ENCODE measurements at places on chromosomes 2 and 18.

DNA sequence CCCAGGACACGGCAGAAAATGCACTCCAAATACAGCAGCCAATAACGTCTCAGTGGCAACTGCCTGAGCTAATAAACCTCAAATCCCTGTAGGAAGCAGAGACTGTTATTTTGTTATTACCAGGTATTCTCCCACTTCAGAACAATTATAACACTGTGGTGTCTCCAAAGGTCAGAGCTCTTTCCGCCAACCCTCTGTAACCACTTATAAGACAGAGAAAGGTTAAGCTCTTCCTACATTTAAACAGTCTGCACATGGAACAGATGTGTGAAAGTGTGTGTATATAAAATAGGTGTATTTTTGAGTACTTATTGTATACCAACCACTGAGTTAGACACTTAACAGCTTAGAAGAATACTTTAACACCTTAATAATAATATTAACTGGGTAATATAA, 64.1 kb downstream of the FBXO15 start:
- no peak for DNase-seq

GRCh38 chr18:46061796-46062195, 10.3 kb downstream of the PSTPIP2 start:
- no peak for DNase-seq

GRCh38 chr18:43720041-43720440, 442.8 kb upstream of the SYT4 start:
- DNase-seq, result no peak

GRCh38 chr2:147017951-147018645, 826.7 kb upstream of the ACVR2A start:
- no peak for DNase-seq

DNA sequence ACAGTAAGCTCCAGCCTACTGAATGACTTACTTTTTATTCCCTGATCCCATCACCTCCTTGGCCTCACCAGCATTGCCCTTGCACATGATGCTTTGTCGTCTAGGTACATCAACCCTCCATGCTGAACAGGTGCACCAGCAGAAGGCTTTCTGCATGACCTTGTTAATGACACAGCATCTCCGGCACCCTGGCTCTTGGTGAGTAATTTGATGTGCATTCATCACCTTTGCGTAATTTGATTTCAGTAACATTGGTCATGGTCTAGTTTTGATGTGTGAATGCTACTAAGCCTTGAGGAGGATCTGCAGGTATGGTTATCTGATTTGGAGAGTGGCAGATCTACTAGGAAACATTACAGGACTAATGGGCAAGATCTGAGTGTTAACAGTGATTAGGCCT, 103.6 kb downstream of the STK39 start:
- DNase-seq, result no peak

DNA sequence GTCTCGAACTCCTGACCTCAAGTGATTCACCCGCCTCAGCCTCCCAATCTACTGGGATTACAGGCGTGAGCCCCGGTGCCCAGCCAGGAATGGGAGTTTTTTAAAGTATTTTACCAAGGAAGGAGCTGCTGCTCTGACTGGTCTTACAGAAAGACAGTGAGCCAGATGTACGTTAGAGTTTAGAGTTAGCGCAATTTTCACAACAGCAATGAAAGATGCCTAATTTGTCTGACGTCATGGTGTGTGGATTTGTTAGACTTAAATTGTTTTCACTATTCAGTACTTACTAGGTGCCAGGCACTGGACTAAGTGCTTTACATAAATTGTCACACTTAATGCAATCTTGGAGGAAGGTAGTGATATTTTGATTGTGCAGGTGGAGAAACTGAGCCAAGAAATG, 12.4 kb upstream of the RPL37A start:
- DNase-seq, result no peak

- no peak for DNase-seq
These were observed 252.8 kb downstream of the MREG start for GRCh38 chr2:215760557-215760956.

DNA sequence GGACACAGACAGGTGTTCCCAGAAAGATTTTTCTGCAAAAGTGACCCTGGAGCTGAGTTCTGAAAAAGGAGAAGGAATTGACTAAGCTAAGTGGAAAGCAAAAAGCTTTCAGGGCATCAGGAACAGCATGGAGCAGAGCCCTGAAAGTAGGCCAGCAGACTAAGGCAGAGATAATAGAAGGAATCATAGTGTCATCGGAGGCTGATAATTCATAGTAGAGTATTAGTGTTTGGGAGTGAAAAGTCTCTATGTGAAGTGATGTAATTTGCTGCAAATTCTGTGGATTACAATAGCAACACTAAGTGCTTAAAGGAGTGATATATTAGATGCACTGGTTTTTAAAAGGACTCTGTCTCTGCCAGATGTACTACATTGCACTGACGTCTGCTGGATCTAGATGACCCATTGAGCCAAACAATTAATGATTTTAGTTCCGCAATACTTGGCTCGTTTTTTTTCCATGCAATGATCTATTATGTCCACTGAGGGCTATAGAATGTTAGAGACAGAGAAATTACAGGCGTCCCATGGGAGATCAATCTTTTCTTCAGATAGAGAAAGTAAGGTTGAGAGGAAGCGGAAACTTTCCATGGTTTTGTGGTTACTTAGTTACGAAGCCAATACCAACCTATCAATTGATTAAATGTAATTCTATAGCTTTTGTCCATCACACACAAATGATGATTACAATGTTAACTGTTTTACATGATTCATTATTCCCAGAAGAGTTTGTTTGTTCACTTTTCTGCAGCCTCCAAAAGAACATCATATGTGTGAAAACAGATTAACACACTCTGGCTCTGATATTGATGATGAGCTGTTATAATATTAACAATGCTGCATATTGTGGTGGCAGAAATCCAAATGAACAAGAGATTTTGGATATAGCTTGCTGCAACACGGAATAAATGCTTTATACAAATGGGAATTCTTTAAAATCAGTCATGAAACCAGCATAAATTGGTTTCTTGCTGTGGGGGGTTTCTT, 143.7 kb downstream of the MC4R start:
- DNase-seq, result no peak

DNA sequence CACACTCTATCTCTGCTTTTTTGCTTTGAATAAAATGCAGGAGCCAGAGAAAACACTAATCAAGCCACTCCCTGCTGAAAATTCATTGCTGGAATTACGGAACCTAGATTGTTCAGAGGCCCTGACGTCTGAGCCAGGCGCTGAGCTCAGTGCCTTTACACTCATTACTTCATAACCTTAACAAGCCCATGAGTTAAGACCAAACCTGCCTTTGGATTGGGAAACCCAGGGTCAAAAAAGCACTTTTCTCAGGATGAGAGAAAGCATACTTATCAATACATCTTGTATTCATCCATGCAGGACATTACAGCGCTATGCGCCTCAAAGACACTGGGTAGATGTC, 762 bp downstream of the INO80C start:
- DNase-seq, result no peak

DNA sequence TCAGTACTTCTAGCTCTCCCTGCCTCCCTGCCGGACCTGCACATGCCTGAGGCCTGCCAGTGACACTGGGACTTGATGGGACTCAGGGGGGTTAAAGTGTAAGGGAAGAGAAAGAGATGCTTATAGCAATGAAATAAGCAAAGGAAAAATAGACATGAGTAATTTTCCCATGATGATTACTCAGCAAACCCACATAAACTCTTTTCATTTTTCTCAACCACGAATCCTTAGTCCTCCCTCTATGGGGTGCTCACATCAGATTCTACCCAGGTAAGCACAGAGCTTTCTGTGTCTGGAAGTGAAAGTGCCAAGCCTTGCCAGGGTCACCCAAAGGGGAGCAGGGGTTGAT, 44.8 kb upstream of the ANKRD62 start:
- no peak for DNase-seq

DNA sequence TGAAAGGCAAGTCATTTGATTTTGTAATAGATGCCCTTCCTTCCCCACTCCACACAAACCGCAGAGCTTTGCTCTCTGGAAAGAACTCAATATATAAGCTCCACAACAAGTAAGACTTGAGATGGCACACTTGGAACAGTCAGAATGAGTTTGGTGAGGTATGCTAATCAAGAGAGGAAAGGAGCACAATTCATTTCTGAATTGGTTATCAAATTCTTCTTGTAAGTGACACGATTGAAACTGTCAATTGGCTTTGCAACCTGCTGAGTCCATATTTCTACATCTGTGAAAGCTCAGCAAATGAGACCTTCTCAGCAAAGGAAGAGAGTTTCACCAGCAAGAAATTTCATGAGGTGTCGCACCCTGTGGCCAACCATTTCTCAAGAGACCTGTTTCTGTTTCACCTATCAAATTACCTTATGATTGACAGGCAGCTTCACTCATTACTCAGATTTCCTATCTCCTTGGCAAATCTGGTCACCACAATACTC, 19.1 kb downstream of the CTLA4 start:
- no peak for DNase-seq

DNA sequence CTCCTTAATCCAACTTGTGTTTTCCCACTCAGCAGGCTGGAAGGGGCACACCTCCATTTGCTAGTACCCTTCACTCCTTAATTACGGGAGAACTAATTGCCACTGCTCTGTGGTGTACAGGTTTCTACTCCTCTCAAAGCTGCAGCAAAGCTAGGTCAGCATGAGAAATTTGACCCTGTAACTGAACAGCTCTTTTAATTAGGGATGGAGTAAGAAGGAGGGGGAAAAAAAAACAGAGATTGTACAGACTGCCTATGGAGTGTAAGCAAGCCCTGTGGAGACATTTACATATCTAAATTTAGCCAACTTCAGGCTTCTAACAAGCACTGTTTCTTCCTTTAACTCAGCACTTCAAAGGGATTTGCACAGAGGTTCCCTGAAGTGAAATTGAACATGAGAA, 629.7 kb upstream of the SETBP1 start:
- no peak for DNase-seq

DNA sequence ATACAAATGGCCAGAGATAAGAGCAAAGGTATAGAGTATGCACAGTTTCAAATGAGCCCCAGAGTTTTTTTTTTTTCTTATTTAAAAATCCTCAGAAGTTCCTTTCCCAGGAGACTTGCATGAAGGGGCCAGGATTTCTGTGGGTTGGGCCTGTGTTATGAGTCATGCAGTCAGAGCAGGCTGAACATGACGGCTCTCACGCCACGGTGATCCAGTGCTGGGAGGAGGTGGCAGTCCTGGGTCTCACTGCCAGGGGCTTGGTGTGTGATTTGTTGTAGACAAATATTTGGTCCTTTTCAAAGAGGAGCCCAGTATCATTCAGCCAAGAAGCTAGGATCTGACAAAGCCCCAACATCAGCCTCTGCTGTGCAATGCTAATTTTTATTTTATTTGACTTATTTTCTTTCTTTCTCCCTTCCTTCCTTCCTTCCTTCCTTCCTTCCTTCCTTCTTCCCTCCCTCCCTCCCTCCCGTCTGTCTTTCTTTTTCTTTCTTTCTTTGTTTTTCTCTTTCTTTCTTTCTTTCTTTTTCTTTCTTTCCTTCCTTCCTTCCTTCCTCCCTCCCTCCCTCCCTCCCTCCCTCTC, 10.4 kb upstream of the KCNE4 start:
- no peak for DNase-seq

DNA sequence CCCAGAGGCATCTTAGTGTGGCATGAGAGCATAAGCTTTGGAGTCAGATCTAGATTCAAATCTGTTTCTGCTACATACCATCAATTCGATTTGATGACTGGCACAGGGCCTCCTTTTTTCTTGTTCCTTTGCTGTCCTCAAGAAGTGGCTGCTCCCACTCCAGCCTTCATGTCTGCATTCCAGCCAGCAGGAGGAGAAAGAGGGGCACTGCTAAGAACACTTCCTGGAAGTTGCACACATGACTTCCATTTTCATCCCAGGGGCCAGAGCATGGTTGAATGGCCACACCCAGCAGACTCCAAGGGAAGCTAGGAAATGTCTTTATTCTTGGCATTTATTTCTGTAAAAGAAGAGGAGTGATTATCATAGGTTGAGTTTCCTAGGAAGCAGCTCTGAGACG, 50.4 kb downstream of the EML6 start:
- DNase-seq, result no peak

- DNase-seq, result peak; percentile 48
These were observed 3.2 kb downstream of the ID2 start for GRCh38 chr2:8684878-8685696.

- DNase-seq, result no peak
These were observed 66.8 kb upstream of the SPRED2 start for GRCh38 chr2:65499216-65499615.

DNA sequence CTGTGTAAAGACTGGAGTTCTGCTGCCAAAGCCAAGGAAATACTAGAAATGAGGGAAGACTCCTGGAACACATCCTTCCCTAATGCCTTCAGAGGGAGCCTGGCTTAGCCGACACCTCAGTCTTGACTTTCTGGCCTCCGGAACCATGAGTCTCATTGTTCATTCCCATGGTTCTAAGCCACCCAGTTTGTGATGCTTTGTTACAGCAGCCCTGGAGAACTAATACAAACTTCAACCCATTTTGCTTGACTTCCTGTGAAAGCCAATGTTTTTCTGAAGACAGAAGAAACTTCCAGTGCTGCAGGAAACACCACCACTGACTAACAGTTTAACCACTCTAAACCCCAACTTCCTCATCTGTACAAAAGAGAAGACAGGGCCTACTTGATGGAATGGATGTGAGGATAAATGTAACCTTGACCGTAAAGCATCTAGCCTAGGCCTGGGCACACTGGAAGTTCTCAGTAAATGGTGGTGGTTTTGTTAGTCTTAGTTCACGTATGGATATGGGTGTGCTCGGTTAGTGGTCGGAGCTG, 85.9 kb upstream of the RFX8 start:
- DNase-seq, result peak; percentile 11

- no peak for DNase-seq
These were observed 31.4 kb upstream of the B3GNT7 start for GRCh38 chr2:231364061-231364460.

- DNase-seq, result no peak
These were observed 7.1 kb upstream of the FIGLA start for GRCh38 chr2:70797506-70797905.

DNA sequence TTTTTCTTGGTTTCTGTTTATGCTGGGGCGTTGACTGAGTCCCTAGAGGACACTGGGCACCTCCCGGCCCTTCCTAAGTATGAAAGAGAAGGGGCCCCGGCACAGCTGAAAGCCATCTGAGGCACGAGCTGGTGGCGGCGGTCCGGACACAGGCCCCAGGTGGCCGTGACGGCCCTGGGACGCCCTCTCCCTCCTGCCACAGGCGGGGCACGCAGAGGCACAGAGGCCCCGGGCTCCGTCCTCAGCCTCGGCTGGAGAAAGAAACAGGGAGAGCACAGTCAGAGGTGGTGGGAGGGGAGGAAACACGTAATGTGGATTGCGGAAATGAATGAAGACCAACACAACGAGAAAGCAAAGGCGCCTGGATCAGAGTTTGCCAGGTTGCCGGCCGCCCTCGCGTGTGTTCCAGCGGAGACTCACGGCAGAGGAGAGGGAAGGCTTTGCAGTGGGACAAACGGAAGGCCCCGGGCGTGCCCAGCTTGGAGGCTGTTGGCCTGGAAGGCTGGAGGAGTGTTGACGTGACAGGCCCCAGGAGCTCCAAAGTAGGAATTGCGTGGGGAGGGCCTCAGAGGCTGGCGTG, 119.1 kb downstream of the PTGR3 start:
- no peak for DNase-seq

DNA sequence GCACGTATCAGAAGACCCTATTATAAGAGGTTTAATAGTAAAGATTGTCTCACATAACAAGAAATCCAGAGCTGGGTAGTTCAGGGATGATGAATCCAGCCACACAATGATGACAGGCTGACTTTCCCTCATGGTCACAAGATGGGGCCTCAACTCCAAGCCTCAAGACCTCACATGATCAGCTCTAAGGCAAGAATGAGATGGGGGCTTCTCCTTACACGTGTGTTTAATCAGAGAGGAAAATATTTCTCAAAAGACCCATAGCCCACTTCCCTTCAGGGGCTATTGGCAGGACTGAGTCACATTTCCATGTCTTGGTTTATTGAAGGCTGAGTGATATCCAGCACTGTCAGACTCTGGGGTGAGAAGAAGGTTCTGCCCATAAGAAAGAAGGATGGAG, 100.2 kb upstream of the FOSL2 start:
- no peak for DNase-seq
